Activated CD4-positive, alpha-beta memory T cell treated with anti-CD3 and anti-CD28 coated beads for 36 hours (primary cell): ENCODE measurements at places on chromosomes 16 and 17.

DNA sequence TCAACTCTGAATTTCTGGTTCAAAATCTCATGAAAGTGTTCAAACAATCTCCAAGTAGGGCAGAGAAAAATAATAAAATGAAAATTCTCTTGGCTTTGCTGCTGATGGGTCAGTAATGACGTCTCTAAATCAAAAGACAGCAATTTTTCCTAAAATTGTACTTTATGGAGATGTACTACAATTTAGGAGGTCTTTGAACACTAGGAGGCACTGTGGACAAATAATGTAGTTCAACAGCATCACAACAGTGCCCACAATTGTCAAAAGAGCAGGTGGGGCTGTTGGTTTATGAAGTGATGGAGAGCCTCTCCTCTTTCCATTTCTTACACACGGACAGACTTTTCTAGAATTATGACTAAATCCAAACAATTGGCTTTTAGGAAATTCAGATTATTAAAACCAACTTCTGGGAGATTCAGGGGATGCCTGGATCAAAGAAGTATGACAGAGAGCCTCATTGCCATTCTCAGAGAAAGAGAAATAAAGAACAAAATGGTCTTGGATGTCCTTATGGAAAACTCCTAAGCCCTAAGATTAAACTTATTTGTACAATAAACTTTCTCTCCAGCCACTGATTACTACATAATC, 23.8 kb downstream of the EZH1 start:
- DNase-seq: peak; percentile 14

DNA sequence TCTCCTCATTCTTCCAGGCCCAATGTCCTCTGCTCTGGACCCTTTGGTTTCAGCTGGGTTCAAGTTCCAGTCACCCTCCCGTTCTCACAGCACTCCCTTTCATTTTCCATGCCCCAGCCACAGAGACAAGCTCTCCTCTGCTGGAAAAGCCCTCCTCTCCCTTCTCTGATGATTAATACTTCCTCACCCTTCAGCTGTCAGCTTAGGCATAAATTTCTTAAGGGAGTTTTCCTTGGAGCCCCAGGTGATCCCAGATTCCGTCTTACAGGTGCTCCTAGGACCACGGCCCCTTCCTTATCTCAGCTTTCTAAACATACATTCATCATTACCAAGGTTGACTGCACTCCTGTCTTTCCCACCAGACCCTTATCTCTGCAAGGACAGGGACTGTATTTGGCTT, 10.4 kb downstream of the CHAD start:
- DNase-seq: no peak

GRCh38 chr16:86088287-86088686, 189.3 kb downstream of the IRF8 start:
- no peak for DNase-seq

GRCh38 chr17:81273698-81274470, 21.2 kb downstream of the SLC38A10 start:
- DNase-seq: no peak

- peak; percentile 76 for DNase-seq
Measured at GRCh38 chr16:28623172-28623711, 13.4 kb upstream of the SULT1A1 start.

DNA sequence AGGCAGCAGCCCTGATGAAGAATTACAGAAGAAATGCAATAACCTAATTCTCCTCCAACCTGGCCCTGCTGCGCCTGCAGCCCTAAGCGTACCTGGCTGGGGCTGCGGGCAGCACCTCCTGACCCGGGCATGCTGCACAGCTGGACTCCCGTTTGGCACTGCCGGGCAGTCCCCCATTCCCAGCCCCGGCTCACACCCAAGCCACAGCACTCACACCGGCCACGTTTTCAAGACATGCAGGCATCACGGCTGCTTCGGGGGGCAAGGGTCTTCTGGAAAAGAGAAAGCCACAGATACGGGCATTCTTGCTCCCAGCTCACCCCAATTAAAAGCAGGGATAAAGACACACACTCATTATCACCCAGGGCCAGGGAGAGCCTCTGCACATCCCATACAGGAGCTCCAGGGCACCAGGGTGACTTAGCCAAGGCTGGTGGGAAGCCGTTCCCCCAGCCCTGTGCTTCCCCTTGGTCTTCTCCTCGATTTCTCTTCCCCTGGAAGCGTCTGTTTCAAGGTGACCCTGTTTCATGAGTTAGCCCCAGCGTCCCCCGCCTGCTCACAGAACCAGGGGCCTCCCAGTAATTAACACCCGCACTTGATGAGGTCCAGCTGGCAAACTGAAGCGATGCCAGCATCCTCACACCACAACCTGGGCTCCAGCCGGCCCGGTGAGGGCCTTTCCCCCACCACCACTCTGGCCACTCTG, 216.7 kb downstream of the C16orf78 start:
- DNase-seq: no peak

DNA sequence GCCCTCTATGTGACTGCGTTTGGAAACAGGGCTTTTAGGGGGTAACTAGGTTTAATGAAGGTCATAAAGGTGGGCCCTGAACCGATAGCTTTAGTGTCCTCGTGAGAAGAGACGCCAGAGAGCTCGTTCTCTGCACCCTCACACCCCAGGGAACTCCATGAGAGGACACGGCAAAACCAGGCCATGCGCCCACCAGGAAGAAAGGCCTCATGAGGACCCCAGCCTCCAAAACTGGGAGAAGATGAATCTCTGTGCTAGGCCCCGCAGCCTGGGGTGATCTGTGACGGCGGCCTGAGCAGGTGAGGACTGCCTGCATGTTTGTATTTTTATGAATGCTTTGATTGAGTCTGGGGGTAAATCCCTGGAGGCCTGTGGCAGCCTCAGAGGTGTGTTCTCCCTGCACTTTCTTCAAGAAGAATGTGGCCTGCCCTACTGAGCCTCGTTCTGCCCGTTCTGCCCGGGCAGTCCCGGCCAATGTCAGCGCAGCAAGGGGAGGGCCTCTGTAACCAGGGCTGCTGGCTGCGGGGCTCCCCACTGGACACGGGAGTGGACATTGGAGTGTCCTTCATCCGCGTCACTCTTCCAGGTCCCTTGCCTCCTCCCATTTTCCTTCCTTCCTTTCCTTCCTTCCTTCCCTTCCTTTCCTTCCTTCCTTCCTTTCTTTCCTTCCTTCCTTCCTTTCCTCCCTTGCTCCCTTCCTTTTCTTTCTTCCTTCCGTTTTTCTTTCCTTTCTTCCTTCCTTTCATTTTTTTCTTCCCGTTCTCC, 6.8 kb upstream of the RNF213 start:
- DNase-seq: no peak

DNA sequence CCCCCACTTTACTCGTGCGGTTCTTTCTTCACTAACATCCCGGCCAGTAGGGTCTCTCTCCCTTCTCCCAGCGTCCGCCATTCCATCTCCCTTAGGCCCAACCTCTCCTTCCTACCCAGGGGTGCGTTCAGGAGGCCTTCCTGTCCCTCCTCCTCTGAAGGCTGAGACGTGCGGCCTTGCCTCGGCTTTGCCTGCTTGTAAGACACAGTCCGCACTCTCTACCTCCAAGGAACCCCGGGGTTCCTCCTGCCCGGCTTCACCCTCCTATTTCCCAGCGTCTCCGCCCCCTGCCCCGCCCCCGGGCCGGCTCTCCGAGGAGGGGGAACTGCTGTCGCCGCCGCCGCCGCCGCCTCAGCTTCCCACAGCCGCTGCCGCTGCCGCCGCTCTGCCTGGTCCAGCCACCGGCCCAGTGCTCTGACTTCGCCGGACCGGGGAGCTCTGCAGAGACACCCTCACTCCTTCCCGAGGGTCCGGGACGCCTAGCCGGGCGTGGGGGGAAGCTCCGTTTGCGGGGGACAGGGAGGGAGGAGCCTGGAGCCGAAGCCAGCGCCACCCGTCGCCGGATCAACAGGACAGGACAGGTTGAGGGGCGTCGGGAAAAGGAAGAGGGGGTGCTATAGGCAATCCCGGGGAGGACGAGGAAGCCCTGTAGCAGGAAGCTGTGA, 1.2 kb upstream of the FGF11 start:
- peak; percentile 70 for DNase-seq
